Hematopoietic multipotent progenitor cell (in vitro differentiated cells): ENCODE measurements at places on chromosomes 2 and 18.

DNA sequence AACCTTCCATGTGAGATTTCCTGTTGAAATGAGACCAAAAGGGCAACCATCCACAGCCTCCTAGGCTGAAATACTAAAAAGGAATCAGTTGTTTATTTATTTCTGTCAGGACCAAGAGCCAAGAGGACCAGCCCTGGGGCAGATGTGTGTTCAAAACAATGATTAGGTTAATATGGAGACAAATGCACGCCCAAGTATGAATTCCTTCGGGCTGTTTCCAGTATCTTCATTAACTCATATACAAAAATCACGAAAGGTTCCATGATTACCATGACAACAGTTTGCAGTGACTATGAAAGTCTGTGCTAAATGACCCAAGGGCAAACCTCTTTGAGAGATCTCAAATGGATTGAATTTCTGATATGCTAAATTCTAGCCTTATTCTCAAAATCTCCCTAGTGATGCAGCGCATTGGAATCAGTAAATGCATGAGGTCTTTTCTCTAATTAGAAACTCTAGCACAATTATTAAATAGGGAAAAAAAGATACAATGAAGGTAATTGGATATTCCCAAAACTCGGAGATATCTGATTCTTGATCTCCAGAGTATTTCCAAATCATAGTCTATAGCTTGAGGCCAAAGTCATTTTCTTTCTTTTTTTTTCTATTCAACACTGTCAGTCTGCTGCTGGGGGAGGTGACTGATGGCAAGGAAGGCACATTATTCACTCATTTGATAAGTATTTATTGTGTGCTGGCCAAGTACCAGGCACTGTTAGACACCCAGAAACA lies 35.6 kb downstream of the VIT start:
- no peak for DNase-seq

DNA sequence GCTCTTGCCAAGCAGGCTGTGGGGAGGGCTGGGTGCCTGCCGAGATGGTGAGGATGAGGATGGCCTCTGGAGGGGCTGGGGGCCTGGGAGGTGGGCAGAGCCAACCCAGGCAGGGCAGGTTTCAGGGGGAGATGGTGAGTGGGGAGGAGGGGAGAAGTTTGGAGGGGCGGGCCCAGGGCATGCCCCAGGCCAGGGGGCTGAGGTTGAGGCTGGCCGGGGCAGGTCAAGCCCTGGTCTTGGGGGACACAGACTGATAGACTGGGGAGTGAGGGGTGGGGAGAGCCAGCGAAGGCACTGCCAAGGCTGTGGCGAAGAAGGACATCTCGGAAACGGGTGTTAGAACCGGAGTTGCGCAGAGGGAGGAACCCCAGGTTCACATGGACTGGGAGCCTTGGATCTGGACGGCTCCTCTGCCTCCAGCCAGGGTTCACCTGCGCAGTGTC lies 12.6 kb downstream of the CAPN10 start:
- no peak for DNase-seq

DNA sequence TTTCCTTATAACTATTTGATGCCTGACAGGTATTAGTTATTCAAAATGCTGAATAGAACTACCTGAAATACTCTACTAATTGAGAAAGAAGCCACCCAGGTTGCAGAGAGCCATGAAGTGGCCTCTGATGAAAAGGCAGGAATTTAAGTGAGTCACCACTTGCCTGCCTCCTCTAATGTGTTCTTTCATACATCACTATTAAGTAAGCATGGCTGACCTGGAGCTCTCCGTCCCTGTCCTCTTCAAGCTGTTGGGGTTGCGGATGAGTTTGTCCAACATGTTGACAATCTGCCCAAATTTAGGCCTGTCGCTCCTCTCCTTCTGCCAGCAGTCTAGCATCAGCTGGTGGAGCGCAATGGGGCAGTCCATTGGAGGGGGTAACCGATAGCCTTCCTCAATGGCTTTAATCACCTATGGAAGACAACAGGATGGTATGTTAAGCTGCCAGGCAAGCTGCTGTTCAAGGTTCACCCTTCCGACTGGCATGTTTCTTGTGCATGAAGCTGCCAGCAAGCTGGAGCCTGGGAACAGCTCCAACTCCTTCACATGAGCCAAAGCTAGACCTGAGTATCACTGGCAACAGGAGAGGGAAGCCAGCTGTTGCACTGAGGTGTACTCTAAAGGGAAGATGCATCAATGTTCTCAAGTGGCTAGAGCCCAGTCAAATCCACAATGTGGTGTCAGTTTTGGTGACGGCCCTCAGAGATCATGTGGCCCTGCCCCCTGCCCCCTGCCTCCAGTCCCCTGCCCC lies 142.2 kb downstream of the EPHA4 start:
- DNase-seq, result no peak

GRCh38 chr2:128076461-128077106 lies 14.4 kb upstream of the UGGT1 start:
- DNase-seq, result no peak

- no peak for DNase-seq
Observed at GRCh38 chr2:80525152-80525551, 220.6 kb upstream of the LRRTM1 start.
